Stimulated activated CD8-positive, alpha-beta memory T cell treated with anti-CD3 and anti-CD28 coated beads, Interleukin-15, amount 100 ng/mL, for 4 hours (primary cell): ENCODE measurements at places on chromosomes 4 and X.

DNA sequence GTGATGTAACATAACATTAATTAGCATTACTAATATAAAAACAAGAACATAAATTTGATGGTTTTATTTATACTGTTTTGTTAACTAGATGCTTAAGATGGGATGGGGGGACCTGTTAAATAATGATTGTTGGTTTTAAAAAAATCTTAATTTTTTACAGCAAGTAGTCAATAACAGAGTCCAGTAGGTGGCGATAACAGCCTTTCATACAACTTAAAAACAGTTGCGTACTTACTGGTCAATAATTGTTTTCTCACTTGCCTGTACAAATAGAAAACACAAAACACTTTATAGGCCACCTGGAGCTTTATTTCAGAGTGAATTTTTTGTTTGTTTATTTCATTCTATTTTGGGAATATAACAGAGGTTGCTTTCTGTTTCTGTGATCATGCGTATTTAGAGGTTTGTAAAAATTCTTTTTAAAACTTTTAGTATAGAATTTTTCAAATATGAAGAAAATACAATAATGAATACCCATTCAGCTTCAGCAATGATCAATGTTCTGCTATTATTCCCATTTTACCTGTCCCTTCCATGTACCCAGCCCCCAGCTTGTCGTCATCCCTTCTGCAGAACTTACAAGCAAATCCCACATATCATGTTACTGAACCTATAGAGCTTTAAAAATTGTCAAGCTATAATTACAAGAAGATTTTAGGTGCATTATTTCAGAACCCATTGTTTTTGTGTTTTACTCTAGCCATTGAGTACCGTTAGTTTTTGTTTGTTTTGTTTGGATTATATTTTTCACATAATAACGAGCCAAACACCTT lies 97.1 kb downstream of the MRPL1 start:
- no peak for DNase-seq

GRCh38 chr4:33407496-33407895 lies 2687.3 kb downstream of the PCDH7 start:
- DNase-seq, result no peak

DNA sequence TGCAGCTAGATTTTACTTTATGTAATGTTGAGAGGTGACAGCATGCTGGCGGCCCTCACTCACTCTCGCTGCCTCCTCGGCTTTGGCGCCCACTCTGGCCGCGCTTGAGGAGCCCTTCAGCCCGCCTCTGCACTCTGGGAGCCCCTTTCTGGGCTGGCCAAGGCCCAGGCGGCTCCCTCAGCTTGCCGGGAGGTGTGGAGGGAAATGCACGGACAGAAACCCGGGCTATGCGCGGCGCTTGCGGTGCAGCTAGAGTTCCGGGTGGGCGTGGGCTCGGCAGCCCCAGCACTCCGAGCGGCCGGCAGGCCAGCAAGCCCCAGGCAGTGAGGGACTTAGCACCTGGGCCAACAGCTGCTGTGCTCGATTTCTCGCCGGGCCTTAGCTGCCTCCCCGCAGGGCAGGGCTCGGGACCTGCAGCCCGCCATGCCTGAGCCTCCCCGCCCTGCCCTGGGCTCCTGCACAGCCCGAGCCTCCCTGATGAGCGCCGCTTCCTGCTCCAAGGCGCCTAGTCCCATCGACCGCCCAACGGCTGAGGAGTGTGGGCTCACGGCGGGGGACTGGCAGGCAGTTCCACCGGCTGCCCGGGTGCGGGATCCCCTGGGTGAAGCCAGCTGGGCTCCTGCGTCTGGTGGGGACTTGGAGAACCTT lies 128.7 kb downstream of the GASK1B start:
- no peak for DNase-seq

GRCh38 chr4:56255820-56256219 lies 131.5 kb downstream of the AASDH start:
- DNase-seq, result no peak

DNA sequence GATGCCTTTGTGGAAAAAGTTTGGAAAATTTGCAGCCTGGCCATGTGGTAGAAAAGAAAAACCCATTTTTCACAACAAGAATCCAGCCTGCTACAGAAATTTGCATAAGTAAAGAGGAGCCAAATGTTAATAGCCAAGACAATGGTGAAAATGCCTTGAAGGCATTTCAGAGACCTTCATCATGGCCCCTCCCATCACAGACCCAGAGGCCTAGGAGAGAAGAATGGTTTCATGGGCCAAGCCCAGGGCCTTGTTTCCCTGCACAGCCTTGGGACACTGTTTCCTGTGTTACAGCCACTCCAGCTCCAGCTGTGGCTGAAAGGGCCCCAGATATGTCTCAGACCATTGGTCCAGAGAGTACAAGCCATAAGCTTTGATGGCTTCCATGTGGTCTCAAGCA lies 101.4 kb upstream of the LINC00632 start:
- DNase-seq, result no peak

DNA sequence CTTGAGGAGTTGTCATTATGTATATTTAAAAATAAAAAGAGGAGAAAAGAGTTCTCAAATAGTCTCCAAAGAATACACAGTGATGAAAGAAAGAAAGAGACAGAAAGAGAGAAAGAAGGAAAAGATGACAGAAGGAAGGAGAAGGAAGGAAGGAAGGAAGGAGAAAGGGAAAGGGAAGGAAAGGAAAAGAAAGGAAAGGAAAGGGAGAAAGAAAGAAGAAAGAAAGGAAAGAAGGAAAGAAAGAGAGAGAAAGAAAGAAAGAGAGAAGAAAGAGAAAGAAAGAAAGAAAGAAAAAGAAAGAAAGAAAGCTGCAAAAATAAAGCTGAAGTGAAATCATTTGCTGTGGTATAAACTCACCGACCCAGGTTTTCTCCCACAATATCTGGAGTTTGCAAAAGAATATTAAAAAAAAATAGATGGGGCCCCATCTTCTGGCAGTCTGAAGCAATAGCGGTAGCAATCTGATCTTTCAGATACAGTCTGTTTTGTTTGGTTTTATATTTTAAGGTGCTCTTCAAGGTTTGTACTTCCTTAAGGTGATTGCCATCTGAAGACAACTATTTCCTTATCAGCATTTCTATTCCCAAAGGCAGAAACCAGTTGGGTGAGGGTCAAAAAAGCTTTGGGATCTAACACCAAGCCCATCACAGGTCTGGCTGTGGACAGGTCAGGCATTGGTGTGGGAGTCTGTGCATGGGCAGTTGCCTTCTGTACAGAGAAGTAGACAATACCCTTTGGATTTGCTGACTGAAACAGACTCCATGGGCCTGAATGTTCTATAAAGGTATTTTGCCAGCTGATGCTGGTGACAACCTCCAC lies 160.4 kb downstream of the CPEB2 start:
- DNase-seq, result no peak
